ENCODE measurements at places on chromosomes 12 and 14.
A peak's percentile ranks its signal among the peaks of the same experiment; 100 is the strongest.

DNA sequence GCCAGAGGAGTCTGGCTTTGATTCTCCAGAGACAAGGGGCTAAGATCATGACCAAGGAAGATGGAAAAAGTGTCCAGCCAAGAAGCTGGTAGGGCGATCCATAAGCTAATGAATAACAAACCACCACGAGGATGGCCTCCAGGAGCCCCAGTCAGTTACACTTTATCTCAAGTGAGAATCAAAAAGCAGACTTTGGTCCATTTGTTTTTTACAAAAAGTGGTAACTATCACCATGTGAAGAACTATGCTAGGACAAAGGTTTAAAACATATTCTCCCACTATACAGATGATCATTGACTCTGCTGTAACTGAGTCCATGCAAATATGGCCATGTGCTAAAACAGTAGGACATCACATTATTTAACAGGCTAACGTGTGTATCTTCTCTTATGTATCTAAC lies 13.9 kb downstream of the SETD3 start:
- DNase-seq = no peak

DNA sequence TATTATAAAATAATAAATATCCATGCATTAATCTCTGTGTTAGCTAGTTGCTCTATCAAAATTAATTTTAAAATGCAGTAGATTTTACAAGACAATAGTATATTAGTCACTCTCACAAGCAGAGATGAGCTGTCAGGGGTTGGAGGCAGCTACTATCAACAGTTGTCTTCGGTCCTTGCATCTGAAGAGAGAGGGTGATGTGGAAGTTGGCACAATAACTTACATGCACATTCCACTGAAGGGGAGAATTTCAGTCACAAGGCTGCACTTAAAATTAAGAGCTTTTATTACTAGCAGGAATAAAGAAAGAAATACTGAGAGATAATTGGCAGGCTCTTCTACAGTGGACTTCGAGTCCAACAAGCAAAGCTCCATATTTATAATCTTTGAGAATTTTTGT lies 166.9 kb upstream of the DCN start:
- no peak for DNase-seq

- DNase-seq = no peak
Measured at GRCh38 chr12:67377021-67377420, 107.9 kb downstream of the CAND1 start.

- no peak for DNase-seq
Measured at GRCh38 chr14:54834081-54834480, 68.5 kb downstream of the GCH1 start.

DNA sequence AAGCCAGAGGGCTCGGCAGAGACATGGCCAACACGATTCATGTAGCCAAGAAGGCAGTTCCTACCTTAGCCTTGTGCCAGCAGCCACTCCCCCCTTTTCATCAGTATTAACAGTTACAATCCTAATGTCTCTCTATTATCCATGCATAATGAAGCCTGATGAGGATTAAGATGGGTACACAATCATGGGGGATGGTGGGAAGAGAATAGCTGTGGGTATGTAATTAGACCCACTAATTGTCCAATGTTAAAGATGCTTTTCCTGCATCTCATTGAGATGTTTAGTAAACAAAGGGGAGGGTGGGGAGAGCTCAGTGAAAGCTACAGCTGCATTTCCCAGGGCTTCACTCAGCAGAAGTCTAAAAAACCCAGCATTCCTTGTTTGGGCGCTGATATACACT lies 70.4 kb upstream of the CMKLR1 start:
- DNase-seq = no peak

DNA sequence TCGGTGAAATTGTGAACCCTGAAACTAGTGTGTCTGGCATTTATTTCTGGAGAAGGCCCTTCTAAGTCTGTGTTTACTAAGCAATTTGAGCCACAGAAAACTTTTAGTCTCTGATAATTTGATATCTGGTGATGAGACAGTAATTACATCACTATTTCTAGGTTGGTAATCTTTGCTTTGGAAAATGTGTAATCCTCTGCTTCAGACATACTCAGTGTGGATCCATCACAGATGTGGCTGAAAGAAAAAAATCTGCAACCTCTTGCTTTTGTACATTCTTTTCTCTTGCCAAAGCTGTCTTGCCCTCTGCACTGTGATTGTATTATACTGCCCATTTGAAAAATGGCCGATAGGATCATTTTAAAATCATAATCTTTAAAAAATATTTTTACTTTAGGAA lies 78.1 kb downstream of the PELI2 start:
- no peak for DNase-seq

DNA sequence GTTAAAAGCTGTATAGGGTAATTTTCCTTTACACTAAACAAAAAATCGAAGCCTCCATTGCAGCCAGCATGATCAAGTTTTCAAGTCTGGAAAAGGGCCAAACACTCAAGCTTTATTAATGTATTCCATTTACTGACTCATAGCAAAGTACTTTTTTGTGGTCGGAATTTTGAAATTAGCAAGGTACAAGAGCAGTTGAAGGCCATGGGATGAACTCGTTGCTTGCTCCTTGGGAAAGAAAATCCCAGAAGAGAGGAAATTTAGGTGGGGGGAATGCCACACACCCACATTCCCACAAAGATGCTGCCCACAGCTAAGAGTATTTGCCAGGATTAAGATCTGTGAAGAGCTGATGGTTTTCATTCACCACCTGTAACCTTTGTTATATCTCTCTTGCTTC lies 333.7 kb downstream of the EGLN3 start:
- DNase-seq = no peak

DNA sequence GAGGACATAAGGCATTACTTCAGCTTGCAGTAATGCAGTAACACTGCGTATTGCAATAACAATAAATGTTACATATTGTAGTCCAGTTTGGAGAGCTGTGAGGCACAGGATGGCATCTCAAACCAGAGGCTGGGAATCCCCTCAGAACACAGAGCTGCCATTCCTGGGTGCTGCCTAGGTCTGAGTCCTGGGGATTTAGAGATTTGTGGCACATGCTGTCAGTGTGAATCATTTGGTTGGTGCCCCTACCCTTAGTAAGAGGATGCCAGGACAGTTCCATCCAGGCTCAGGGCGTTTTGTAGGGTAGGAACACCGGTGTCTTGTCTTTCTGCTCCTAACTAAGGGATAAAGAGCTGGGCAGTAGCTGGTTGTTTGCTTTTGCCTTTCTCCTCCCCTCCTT lies 22.5 kb downstream of the ZFHX2 start:
- DNase-seq = no peak

GRCh38 chr12:115380546-115381120 lies 696.7 kb upstream of the TBX3 start:
- DNase-seq = no peak

- no peak for DNase-seq
Measured at GRCh38 chr14:89304972-89305703, 111.9 kb downstream of the FOXN3 start.

DNA sequence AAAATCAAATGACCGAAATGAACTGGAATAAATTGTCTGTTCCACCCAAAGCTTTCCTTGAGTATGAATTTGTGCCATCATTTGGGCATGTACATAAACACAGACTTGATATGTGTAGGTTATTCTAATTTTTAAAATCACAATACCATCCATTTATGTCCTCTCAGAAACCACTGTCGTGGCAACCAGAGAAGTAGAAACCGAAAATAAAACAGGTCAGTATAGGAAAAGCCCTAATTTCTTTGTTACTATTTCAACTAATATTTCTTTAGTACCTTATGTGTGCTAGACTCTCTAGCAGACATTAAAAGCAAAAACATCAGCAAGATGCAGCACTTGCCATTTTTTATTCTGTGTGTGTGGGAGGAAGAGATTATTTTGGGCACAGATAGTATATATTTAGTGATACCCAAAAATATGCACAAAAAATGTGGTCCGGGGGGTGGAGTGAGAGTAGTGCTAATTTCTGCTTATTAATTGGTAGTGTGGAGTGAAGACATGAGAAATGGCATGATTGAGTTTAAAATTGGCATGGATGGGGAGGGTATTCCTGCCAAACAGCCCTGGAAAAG lies 130.8 kb upstream of the CNTN1 start:
- no peak for DNase-seq

DNA sequence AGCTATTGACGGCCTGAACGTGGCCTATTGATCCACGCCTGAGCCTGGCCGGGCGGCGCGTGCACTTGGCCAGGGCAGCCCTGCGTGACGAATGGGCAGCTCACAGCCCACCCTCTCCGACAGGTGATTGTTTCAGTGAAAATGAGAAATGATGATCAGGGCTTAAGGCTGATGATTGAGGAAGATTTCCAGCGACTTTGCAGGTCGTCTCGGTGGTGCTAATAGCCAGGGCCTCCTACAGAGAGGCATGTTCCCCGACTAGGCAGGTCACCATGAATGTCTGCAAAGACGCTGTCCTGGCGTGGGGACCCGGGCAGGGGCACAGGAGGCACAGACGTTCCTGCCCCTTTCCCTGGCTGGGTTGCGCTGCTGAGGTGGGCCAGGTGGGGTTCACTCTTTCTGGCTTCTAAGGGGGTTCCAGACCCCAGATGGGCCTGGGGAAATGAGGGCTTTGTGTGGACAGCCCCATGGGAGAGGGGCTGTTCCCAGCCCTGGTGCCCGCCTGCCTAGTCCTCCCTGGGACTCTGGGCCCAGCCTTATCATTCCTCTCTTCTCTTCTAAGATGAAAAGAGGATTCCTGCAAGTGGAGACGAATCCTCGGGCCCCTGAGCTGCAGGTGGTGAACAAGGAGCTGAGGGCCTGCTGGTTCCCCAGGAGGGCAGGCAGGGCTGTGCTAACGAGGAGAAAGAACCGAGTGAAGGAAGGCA lies 157.4 kb downstream of the KIF26A start:
- no peak for DNase-seq

DNA sequence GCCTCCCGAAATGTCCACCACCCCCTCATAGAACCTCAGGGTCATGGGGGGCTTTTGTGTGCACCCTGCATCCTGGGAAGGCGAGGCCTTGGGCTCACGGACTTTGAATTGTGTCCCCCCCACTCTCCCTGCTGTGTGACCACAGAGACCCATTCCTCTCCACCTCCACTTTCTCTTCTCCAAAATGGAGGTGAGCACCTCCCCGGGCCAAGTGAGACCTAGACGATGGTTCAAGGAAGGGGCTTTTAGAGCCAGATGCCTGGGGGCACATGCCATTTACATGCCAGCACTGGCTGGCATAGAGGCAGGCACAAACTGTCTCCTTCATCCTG lies 33.5 kb downstream of the CYP46A1 start:
- DNase-seq = no peak

DNA sequence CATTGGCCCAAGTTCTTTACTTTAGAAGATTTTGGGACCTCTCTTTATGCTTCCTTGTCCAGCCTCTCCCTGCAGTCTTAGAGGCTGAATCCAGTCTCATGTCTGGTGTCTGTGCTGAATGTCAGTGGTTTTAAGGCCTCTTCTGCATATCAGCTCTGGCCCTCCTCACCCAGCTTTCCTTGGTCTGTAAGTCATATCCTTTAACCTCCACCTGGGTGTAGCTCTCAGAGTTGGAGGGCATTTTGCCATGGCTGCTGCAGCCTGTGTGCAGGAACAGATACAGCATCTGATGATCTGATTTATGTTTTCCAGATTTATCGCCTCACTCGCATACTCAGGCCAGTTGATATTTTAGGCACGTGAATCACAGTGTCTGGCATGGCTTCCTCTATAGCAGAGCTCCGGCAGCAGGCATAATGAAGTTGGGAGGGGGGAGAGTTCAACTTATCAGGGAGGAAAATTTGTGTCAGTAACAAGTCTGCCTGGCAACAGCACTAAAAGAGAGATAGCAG lies 335.0 kb downstream of the PCNX1 start:
- no peak for DNase-seq

DNA sequence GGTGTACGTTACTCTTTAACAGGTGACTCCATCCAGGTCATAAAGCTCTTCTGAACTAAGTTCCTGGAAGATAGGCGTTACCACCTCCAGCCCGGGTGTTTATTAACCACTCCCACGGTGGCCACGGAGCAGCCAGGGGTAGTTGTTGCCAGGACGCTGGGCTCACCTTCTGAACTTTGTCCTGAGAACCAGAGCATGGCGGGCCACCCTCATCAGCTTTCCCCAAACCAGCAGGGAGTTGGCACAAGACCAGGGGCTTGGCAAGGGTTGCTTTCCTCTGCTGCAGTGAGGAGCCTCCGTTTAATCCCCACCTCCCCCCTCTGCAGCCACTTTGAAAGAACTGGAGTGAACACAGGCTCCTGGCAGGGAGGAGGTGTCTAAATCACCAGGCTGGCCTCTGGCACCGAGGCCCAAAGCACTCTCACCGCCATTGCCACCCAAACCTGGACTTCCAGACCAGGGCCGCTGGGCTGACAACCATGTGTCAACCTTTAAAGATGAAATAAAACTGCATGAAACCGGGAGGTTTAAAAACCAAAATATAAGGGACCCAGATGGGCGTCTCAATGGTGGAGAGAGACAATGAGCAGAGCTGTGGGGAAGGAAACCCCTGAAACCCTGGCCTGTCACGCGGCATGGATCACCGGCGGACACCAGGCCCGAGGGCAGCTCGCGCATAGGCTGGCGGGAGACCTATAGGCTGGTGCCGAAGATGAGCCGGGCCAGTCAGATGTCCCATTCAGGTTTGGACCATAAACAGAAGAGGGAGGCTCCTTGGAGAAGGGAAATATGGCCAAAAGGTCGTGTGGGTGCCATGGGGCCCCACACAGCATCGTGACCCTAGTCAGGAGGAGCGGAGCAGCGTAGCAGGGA lies 30.9 kb upstream of the TDRD9 start:
- no peak for DNase-seq

DNA sequence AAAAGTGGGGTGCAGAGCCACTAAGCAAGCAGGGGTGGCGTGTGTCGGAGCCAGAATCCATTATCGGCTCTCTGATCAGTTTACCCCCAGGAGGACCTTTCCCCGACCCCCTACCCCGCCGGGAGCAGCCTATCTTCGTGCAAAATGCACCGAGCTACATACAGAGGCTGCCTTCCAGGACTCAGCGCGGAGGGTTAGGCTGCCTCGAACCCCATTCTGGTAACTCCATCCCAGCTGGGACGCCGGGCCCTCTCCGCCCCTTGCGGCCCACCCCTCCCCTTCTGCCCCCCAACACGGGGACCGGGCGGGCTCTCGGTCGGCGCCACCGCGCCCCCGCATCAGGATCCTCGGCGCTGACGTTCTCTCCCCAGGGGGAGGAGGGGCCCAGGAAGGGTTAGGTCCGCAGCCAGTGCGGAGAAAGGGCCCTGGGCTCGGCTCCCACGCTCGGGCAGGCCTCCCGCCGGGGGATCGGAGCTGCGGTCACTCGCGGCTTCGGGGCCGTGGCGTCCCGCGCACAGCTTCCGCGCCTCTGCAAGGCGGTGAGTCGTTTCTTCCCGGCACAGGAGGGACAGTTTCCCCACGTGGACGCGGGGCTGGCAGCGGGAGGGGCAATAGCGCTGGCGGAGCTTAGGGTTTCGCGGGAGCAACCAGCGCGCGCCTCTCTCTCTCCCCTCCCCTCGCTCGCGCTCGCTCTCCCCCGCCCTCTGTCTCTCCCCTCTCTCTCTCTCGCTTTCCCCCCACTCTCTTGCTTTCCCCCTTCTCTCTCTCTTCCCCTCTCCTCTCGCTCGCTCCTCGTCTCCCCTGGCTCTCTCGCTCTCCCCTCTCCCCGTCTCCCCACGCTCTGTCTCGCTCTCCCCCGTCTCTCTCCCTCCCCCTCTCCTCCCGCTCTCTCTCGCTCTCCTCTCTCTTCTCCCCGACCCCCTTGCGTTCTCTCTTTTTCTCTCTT lies 12.5 kb upstream of the MAP3K9 start:
- DNase-seq = peak; percentile 25

GRCh38 chr12:53484686-53485575 lies 14.3 kb downstream of the MAP3K12 start:
- DNase-seq = no peak
